ENCODE measurements at places on chromosomes 16 and 17.

GRCh38 chr17:77326076-77326591 lies 185.4 kb downstream of the SEC14L1 start:
- no peak for DNase-seq

- DNase-seq = no peak
Measured at GRCh38 chr16:85608515-85608885, 4.6 kb upstream of the GSE1 start.

DNA sequence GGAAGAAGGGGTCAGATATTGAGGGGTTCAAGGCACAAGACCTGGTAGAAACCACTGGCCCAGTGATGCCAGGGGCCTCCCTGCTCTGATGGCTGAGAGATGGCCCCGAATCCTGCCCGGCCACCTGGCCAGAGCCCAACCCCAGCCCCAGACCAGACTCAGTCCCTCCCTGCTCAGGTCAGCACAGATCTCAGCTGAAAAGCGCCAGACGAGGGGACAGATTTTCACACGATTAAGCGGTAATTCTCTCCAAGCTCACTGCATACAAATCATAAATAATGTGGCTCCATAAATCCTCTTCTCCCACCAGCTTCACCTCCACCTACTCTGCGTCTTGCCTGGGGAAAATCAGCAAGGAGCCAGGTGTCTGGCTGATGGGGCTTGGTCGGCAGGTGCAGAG lies 57.1 kb downstream of the ENGASE start:
- DNase-seq = no peak

- DNase-seq = no peak
Measured at GRCh38 chr16:55470533-55471371, 8.2 kb upstream of the MMP2 start.

GRCh38 chr16:77744141-77744540 lies 21.8 kb downstream of the NUDT7 start:
- no peak for DNase-seq

- no peak for DNase-seq
Measured at GRCh38 chr16:11452298-11452697, 107.0 kb downstream of the RMI2 start.

DNA sequence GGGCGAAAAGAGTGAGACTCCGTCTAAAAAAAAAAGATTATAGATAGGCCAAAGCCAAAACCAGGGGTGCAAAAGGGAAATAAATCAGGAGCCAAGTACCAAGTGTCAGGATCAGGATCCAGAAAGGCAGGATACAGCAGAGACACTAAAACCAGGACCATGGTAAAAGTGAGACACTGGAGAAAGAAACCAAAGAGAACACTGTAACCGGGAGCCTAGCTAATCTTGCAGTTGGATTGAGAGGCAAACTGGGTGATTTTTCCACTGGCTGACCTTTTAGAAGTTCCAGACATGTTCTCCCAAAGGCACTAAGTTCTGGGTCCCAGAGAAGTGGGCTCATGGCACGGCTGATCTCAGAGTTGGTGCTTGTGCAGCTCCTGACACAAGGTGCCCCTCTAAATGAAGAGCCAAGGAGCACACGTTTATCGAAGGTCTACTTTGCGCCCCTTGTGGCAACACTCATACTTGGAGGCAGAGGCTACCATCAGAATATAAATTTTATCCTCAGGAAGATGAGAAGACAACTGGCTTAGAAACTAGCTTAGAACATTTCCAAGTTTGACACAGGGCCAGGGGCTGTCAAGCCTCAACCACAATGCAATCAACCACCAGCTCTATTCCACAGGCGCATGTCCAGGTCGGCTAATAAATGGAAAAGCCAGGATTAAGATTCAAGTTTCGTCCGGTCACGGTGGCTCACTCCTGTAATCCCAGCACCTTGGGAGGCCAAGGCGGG lies 27.5 kb upstream of the HELZ start:
- DNase-seq = no peak

GRCh38 chr17:50564916-50565315 lies 4.4 kb downstream of the CACNA1G start:
- DNase-seq = no peak

DNA sequence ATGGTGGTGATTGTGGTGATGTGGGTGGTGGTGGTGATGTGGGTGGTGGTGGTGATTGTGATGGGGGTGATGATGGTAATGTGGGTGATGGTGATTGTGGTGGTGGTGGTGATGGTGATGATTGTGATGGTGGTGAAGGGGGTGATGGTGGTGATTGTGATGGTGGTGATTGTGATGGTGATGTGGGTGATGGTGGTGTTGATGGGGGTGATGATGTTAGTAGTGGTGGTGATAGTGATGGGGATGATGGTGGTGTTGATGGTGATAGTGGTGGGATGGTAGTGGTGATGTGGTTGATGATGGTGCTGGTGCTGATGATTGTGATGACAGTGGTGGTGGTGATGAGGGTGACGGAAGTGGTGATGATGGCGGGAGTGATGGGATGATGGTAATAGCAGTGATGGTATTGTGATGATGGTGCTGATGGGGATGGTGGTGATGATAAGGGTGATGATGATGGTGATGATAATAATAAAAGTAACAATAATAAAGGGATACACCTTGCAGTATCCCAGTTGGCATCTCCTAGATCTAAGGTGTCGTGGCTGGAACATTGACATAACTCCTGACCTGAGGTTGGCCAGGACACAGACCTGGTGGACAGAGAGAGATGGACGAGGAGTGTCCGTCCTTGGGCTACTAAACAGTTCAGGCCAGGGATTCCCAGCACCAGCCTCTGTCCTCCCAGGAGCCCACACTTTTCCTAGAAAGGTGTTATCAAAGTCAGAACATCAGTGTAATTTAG lies 344.5 kb downstream of the SEC14L1 start:
- DNase-seq = no peak

GRCh38 chr16:22728167-22728836 lies 85.7 kb upstream of the HS3ST2 start:
- no peak for DNase-seq

GRCh38 chr17:82351254-82351712 lies 7.8 kb upstream of the TEX19 start:
- DNase-seq = no peak

DNA sequence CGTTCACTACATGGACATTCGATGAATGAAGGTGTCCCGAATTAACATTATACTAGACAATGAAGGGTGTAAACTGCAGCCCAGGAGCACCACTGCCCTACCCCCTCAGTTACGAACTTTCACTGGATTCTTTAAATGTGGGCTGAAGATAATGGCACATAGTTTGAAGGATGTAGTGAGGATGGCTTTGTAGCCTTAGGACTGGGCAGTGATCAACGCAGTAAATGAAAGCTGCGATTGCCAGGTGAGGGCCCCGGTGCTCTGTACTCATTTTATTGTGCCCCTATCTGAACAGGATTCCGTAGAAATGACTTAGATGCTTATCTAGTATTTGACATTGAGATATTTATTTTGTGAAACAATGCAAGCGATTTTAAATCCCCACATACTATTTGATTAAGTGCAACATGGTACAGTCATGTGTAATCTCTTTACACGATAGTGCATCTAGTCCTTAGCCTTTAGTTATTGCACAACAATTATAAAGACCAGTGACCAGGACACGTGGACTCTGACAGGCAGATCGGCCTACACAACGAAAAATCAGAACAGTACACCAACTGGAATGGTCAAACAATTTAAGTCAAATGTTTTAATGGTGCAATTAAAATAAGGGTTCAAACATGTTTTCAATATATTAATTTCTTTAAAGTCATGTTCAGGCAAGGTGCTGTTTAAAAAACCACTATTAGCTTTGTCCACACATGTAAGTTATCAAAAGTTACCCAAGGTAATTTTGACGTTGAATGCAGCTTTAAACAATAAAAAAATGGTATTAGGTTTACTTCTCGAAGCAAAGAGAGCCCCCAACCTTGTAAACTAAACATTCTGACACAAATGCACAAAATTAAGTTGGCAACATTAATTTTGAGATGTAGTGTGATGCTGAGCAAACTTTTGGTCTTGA lies 17.4 kb upstream of the ERN1 start:
- DNase-seq = no peak

DNA sequence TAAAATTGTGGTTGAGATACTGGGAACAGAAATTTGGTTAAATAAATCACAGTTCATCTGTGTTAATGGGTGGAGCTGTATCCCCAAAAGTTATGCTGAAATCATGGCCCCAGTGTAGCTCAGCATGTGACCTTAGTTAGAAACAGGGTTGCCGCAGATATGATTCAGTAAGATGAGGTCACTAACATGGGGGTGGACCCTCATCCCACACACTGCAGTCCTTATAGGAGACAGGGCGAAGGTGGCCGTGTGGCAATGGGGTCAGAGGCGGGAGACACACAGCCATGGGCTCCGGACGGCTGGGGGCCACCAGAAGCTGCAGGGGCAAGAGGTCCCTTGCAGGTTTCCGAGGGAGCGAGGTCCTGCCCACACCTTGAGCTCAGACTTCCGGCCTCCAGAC lies 10.7 kb downstream of the GALNS start:
- no peak for DNase-seq

DNA sequence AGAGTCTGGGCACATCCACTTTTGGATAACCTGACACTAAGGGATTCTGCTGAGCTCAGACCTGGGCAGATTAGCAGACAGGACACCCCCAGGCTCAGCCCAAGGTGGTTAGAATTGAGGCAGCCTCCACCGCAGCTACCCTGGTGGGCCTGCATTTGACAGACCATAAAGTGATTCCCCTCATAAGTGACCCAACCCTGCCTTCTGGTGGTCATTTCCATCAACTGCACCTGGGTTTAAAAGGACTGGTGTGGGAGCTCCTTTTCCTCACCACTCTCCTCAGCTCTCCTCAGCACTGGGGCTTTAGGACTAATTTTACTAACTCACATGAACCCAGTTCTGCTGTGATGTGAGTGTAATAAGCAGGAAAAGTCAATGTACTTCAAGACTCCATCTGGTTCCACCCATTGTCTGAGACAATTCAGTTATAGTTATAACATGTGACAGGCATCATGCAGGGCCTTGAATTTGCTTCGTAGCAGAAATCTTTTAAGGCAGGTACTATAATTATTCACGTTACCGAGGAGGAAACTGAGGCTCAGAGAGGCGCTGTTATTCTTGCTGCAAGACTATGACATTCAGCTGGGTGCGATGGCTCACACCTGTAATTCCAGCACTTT lies 42.5 kb downstream of the MYH3 start:
- peak; percentile 72 for DNase-seq

DNA sequence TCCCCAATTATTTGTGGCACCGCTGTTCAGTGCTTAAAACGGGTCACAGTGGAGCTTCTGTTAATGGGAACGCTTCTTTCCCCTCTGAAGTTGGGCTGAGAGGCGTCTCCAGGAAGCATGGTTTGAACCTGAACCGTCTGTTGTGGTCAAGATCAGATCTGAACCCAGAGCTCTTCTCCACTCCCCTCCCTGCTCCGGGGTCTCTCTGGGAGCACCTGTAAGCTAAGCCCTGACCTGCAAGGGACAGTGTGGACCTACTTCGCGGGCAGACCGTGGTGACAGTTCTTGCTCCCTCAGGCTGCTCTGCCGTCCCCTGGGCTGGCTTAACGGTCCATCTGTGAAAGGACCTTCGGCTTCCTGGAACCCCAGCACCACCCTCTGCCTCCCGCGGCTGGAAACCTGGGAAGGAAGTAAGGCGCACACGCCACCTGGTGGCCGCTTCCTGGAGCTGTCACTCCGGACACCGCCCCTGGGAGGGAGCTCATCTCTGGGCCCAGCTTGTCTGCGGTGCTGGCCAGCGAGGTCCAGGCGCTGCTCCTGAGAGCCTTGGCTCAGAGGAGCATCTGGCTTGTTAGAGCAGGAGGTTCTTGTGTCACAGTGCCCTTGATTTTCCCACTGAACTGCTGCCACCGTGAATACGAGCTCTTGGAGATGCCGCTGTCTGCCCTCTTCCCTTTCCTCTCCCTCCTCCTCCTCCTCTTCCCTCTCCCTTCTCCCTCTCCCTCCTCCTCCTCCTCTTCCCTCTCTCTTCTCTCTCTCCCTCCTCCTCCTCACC lies 518.5 kb upstream of the EEF2KMT start:
- DNase-seq = peak; percentile 82

DNA sequence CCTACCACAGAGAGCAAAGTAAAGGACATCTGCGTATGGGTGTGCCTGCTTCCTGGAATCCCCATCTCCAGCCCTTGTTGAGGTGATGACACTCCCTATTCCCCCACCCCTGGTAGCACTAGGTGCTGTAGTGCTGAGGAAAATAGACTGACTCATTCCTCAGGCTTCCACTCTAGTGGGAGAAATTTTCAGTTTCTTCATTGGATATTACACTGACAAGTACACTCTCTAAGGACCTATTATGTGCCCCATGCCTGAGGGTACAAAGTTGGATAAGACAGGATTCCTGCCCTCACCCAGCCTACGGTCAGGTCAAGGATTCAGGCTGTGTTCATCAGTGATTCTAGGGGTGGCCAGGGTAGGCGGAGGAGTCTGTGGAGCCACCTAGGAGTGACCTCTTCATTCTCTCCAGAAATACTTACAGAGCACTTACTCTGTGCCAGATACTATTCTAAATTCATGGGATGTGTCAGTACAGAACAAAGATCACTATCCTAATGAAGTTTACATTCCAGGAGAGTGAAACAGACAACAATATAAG lies 4.5 kb upstream of the ZC3H7A start:
- no peak for DNase-seq

DNA sequence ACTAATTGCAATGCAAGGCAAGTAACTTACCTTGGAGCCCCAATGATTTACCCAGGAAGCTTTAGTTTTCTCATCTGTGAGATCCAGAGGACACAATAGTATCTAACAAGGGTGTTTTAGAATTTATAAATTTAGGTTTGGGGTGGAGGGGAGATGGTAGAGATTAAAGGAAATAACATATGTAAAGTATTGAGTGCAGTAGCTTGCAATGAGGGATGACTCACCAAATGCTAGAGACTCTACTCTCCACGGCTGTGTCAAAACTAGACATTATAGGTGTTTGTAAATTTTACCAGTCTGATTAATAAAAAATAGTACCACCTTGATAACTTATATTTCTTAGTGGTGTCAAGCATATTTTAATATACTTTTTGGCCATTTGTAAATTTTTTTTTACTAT lies 3.7 kb upstream of the ABCA9 start:
- no peak for DNase-seq

DNA sequence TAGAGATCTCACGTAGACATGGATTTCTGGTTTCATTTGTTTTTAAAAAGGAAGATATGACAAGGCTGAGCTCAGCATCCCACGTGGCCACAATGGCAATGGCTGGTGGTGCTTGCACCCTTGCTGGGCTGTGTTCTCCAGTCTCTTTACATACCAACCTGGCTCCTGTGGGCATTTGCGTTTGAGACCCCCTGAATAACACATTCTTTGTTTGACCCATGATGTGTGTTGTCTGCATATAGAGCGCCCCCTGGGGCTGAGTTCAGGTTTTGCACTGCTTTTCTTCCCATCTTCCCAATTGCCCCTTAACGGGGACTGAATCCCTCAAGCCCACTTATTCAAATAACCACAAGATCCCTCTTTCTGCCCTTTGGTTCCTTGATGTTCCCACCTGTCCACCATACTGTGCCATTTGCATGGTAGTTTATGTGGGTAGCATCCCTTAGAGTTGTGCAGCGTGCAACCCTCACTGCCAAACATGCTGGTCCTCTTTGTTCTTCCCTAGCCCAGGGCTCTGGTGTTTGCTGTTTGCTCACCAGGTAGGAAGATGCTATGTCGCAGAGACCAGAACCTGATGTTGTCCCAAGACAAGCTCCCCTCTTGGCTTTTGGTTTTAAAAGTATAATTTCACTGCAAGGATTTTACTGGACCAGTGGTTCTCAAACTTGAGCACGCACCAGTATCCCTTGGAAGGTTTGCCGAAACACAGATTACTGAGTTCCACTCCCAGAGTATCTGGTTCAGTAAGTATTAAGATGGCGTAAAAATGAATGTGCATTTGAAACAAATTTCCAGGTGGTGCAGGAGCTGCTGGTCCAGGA lies 38.5 kb upstream of the NKD1 start:
- no peak for DNase-seq
